ENCODE measurements at places on chromosomes 5 and 9.

DNA sequence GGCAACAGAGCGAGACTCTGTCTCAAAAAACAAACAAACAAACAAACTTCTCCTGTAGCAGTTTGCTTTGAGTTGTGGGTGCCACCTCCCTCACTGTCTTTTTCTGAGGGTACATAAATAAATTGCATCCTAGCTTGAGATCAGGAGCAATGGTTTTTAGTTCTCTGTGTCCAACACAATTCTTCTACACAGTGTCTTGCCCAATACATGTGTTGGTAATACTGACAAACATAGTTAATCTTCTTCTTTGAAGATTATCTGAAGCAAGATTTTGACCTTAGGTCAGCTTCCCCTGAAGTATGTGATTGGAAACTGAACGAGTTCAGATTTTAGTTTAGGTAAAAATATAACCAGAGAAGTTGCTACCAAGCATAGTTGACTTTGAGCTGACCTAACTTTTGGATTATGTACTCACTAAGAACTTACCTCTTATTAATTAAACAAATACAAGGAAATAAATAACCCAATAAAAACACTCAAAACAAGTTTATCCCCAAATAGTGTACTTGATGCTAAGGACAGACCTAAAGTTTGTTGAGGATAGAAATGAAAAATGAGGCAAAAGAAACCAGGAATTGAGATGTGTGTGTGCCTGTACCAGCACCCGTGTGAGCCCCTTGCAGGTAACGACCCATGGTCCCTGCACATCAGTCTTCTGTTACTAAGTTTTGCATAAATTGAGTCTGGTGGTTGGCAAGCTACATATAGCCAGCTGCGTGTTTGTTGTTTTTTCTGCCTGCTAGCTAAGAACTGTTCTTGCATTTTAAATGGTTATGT, 16.2 kb downstream of the TJP2 start:
- no peak for DNase-seq

GRCh38 chr5:131767891-131768290, 28.9 kb downstream of the FNIP1 start:
- no peak for DNase-seq

- no peak for DNase-seq
These were observed 183.5 kb downstream of the ROR2 start for GRCh38 chr9:91766315-91767069.

GRCh38 chr9:82140471-82140870, 151.9 kb downstream of the SPATA31D1 start:
- DNase-seq, result no peak

GRCh38 chr5:69492391-69492922, at the start of gene OCLN:
OCLN (plus strand) TSS chr5:69492790; CDS start chr5:69504245, 11,455 bp downstream.
- peak; percentile 80 for DNase-seq

DNA sequence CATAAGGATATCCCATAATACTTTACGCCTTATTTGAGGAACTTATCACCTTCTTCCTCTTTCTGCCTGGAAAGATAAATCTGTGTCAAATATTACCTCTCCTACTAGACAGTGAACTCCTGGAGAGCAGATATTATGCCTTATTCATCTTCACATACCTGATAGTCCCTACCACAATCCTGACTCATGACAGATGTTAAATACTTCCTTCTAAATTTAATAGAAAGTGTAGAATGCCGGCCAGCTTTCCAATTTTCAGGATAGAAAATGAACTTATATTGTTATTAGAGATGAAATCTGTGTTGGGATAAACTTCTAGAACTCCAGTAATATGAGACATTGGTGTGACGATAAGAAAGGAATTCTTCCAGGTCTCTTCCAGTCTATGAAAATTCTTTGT, 89.0 kb downstream of the GCNT4 start:
- DNase-seq, result no peak

DNA sequence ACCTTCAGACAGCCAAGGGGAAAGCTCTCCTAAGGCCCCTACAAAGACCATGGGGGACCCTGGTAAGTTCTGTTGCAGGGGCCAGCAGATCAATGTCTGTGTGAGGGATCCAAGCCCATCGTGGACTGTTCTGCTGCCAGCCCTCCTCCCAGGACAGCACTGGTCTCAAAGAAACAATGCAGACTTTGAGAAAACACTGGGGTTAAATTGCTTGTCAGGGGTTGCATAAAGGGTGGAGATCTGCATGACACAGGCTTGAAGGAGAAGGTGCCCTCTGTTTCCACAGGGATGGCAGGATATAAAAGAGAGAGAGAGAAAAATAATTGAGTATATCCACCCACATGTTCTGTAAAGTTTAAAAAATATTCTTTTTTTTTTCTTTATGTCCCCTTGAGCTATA, 157.6 kb upstream of the TBC1D2 start:
- no peak for DNase-seq

- DNase-seq, result no peak
These were observed 43.8 kb downstream of the RECK start for GRCh38 chr9:36080519-36080918.

- DNase-seq, result no peak
These were observed 78.9 kb downstream of the GOLPH3 start for GRCh38 chr5:32095261-32095671.

GRCh38 chr5:6525422-6525821, 76.8 kb downstream of the UBE2QL1 start:
- DNase-seq, result no peak

DNA sequence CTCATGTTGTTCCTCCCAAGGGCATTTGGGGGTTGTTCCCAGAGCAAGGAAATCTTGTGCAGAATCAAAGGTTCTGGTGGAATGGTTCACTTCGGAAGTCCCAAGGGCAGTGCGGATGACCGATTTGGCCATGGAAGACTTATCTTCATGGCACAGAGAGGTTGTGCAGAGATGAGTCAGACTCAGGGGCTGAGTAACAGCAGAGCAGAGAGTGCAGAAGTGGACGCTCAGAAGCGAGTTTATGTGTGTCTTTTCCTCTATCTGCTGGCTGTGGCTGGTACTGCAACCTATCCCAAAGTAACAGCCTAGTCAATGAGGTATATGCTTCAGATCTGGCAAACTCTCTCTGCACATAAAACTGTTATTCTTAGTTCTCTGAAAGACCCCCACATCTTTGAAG, 118.1 kb downstream of the DPYSL3 start:
- DNase-seq, result peak; percentile 29

- DNase-seq, result no peak
These were observed 344.1 kb upstream of the DMAC1 start for GRCh38 chr9:8143677-8144076.

GRCh38 chr5:50967563-50968355, 301.3 kb downstream of the PARP8 start:
- no peak for DNase-seq

DNA sequence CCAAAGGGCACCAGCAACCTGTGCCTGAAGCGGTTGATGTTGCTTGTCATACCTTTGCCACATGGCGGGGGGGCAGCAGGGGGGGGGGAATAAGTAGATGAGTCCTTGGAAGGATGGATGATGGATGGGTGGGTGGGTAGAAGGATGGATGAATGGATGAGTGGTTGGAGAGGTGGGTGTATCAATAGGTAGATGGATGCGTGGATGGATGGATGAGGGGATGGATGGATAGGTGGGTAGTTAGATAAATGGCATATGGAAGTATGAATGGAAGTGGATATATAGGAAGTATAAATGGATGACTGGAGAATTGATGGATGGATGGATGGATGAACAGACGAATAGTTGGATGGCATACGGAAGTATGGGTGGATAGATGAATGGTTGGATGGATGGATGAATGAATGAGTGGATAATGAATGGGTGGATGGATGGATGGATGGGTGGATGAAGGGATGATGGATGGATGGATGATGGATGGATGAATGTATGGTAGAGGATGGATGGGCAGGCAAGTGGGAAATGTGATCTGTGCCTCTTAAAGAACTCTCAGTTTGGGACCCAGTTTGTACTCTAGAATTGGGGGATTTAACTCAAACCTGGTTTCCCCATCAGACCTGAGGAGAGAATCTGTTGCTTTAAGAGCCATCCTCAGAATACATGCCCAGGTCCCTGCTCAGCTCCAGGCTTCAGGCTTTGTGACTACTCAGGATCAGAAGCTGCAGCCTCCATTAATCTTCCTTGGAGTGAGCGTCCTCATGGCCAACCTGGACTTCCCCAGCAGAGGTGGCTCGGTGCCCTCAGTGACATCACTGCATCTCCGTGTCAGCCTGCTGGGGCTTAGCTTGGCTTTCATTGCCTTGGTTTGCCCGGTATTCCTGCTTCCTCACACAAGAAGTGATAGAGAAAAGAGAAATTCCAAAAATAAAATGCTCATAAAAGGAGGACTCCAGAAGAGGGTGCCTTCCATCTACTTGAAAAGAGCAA, 27.6 kb upstream of the SUSD3 start:
- DNase-seq, result no peak

GRCh38 chr5:76104027-76104426, 20.8 kb downstream of the SV2C start:
- DNase-seq, result no peak

DNA sequence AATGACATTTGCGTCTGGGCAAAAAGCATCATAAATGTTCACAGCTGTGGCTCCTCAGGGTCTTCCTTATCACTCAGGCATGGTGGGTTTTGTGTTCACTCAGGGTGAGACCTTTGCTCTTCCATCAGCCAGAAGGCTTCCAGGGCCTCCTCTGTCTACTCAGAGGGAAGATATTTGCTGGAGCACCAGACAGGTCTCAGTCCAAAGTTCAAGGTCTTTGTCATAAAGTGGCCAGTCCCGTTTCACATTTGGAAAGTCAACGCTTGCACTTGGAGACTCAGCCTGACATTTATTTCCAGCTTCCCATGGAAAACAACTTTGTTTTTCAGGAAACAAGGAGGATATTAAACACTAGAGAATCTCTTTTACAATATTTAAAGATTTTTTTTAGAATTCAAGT, 12.2 kb upstream of the CARTPT start:
- DNase-seq, result no peak

DNA sequence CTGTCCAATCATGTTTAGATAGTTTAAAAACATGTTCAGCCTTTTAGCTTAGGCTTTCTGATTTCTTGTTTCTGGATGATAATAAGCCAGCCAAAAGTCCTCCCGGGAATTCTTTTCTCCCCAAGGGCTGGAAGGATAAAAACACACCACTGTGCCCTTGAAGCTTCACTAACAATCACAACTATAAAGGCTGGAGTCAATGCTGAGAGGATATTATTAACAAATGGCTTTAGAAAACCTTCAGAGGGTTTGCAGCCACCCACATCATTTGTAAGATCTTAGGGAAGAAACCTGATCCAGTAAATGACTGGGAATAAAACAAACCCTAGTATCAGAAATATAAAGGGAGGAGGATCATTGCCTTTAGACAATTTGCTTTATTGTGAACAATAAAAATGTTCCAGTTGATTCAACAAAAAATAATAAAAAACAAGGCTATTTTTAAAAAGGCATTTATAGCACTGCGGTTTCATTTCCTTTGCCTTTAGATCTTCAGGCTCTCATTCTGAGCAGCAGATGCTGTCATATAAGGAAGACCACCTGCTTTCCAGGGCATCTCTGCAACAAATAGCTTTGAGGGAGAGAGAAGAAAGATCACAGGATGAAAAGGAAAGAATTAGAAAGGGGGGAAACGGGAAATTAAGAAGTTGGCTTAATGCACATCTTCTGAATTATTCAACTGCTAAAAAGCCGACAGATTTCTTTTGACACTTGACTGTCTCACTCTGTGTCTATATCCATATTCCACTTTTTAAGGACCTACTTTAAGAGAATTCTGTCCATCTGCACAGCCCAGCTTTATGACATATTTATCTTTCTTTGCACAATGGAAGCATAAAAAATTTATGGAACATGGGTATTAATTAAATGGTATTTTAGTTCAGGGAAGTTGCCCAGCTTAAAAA, 277.2 kb upstream of the SLC24A2 start:
- no peak for DNase-seq

GRCh38 chr5:3590967-3591900, 4.4 kb upstream of the IRX1 start:
- DNase-seq, result no peak

DNA sequence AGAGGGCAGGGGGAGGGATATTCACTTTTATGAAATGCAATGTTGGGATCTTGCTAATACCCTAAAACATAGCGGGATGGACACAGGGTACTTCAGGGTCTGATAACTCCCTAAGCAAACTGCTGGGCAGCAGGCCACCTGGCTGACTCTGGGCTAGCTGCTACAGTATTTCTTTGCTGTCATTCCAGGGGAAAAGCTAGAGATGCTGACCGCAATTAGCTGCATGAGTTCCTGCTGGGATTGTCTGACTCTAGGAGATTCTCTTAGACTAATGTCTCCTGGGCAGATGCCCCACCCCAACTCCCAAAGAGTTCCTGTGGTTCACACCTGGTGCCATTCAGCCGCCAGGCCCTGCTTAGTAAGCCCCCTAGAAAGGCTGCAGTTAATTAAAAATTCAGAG, 69.9 kb downstream of the PSAT1 start:
- no peak for DNase-seq

- DNase-seq, result no peak
These were observed 263.6 kb upstream of the C9orf72 start for GRCh38 chr9:27836661-27837401.

DNA sequence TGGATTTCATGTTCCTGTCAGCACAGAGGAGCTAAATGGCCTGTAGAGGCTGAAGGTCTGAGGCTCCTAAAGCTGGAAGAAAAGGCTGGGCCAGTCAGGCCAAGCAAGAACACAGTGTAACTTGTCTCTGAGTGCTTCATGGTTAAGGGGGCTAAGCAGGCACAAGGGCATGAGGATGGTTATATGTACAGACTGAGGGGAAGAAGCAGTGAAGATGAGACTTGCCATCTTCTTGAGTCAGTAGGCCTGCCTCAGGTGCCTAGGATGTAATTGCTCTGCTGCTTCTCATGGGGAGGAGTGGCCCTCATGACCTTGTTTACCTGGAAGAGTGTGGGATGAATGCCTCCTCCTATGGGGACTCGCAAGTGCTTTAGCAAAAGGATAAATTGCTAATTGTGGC, 8.7 kb upstream of the PSMD5 start:
- no peak for DNase-seq

DNA sequence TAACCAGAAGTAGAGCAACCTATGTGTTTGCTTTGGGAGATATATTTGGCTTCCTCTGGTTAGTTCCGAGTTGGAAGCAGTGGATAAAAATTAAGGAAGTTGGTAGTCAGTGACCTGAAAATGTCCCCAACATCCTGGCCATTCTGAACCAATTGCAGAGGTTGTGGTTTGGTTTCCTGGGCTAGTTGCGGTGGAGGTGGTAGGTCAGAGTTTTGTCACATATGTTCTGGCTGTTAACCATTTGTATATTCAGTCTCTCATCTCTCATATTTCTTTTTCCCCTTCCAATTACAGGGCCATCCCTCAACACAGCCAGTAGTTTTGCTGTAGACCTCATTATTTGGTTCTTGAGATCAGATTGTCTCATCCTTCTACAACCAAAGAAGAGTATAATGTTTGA, 1026.9 kb downstream of the PTPRD start:
- DNase-seq, result no peak

- DNase-seq, result peak; percentile 57
These were observed 100.5 kb downstream of the PALM2AKAP2 start for GRCh38 chr9:109880276-109881169.

GRCh38 chr5:113917997-113918396, 404.5 kb downstream of the YTHDC2 start:
- no peak for DNase-seq

DNA sequence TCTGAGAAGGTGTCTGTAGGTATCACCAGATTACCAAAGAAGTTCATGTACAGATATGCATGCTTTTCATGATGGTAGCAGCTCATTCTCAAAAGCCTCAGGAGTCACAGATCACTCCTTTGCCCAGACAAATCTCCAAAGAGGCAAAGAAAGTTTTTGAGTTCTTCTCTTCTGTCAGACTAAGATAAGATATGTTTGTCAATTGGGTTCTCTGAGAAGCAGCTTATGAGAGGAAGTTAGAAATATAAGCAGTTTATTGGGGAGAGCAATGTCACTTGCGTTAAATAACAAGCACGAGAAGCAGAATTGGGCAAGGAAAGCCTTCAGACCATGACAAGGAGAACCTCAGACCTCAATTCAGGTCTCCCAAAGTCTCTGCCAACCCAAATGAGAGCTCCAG, 219.2 kb upstream of the KLF4 start:
- no peak for DNase-seq
